Fibroblast of skin of left quadriceps (primary cell): ENCODE measurements at places on chromosomes 16 and 17.
A peak's percentile ranks its signal among the peaks of the same experiment; 100 is the strongest.

GRCh38 chr16:73315645-73316044, 267.7 kb upstream of the ZFHX3 start:
- no peak for DNase-seq

- no peak for DNase-seq
Measured at GRCh38 chr17:79133214-79133613, 58.6 kb downstream of the ENGASE start.

DNA sequence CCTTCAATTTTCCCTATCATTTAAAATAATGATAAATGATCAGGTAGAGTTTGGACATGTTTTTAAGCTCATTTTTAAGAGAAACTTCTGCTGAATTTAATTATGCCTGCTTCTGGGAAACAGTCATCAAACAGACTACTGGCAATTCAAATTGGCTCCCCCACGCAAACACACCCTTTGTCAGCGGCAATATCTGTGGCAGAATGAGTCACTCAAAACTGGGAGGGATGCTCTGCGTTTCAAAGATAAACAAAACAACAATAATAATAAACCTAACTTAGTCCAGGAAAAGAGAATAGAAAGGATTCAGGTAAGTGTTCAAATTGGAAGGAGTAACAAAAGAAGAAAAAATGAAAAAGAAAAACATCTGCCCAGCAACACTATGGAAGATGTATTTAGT, 108.1 kb upstream of the ERCC4 start:
- DNase-seq = no peak

- no peak for DNase-seq
Measured at GRCh38 chr17:39235555-39236449, 10.1 kb upstream of the STAC2 start.

- DNase-seq = no peak
Measured at GRCh38 chr17:27993723-27994310, 48.7 kb upstream of the NLK start.

GRCh38 chr16:89100601-89101302, 7.1 kb downstream of the ACSF3 start:
- no peak for DNase-seq

DNA sequence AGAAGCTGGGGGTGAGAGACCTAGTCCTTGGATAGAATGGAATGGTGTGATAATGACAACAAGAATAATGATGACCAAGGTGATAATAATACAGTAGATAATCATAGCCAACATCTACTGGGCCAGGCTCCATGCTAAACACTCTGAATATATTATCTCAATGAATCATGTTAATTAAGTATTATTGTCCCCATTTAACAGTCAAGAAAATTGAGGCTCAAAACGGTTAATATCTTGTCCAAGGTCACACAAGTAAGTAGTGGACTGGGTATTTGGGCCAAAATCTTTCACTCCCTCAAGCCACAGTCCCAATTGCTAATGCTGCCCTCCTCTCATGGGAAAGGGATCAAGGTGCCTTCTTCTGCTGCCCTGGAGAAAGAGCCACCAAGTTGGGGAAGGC, 3.9 kb upstream of the KRT19 start:
- no peak for DNase-seq

- no peak for DNase-seq
Measured at GRCh38 chr16:6481894-6482293, 850.8 kb upstream of the RBFOX1 start.

DNA sequence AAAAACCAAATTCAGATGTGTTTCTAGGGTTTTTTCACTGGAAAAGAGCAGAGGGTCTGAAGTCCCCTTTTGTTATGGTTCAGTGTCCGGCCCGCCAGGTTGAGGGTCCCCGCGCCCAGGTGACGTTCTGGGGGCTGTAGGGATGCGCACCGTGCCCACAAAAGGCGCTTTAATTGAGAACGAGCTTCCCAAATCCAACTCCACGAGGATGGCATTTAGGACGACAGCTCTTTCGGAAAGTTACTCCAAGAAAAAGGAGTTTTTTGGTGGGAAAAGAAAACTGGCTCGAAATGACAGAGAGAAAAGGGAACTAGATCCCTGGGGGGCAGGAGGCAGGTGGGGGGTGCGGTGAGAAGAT, 15.9 kb upstream of the ZFHX3 start:
- no peak for DNase-seq

GRCh38 chr17:64161380-64162176, 31.6 kb upstream of the ERN1 start:
- DNase-seq = no peak

GRCh38 chr16:81767987-81768592, 11.0 kb upstream of the PLCG2 start:
- DNase-seq = no peak

GRCh38 chr17:9987779-9988585, 82.9 kb upstream of the RCVRN start:
- no peak for DNase-seq

GRCh38 chr16:10675216-10675615, 19.5 kb downstream of the TEKT5 start:
- no peak for DNase-seq

GRCh38 chr17:76612977-76613851, 27.6 kb upstream of the ST6GALNAC2 start:
- no peak for DNase-seq

- no peak for DNase-seq
Measured at GRCh38 chr16:58497935-58498334, 2.0 kb upstream of the NDRG4 start.

DNA sequence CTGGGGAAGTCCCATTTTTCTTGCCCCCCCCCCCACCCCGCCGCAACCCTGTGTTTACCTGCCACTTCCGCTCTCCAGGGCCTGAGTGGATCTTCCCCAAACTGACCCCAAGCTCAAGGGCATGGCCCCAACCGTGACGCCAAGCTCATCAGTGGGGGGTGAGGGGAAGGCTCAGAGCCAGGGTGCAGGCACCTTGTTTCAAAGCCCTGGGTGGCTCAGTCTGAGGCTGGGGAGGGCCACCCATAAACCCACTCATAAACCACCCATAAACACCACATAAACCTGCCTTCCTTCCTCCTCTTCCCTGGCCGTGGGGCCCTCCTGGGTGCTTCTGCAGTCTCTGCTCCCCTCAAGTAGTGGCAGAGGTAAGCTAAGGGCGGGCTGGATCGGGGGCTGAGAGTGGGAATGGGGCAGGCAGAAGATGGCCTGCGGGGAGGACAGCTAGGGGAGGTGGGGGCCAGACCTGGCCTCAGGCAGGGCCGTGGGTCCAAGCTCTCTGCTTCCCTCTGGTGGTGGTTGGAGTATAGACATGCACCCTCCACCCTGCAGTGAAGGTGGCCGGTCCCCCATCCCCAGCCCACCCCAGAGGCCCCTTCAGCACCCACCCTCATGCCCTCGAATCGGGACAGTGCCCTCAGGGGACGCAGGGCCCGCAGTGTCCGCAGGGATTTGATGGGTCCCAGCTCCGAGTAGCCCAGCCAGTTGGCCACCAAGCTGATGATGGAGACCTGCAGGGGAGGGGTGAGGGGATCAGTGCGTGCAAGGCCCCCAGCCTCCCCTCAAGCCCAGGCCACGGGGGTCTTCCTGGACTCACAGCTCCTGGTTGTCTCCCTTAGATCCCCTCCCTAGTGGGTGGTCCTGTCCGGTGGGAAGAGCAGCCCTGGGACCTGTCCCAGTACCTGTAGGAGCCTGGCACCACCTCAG, 14.6 kb upstream of the CD79B start:
- no peak for DNase-seq

DNA sequence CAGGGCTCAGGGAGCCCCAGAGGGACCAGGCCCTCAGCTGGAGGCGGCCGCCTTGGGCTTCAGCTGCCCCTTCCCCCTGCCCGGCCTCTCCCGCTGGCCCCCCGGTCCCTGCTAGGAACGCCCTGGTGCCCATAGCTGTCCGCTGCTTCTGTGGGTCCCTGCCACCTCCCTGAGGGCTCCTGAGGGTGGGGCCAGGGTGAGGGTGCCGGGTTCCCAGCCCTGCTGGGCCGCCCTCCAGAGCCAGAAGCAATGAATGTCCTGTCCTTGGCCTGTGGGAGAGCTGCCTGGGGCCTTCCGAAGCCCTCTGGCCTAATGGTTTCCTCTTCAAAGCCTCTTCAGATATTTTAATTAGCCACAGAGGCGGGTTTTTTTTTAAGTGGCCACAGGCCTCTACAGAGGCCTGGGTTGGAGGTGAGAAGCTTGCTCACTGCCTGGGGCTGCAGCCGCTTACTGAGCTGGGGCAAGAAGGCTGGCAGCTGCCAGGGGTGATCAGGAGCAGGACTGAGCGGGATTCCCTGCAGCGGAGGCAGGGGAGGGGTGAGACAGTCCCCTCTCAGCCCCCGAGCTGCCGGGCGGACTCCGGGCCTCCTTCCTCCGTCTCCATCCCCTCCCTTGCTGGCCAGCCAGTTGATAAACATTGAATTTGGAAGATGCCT, 9.9 kb downstream of the CENPX start:
- DNase-seq = no peak

DNA sequence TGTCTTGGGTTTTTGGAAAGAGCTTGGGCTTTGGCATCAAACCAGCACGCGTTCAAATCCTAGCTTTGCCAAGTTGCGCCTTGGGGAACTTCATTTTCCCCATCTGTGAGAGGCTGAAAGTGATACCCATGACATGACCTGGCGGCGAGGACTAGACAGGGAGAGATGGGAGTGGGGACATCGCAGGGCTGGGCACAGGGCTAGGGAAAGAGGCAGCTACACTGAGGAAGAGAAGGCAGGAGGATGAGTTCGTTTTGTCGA, 202.9 kb downstream of the IRF8 start:
- no peak for DNase-seq

DNA sequence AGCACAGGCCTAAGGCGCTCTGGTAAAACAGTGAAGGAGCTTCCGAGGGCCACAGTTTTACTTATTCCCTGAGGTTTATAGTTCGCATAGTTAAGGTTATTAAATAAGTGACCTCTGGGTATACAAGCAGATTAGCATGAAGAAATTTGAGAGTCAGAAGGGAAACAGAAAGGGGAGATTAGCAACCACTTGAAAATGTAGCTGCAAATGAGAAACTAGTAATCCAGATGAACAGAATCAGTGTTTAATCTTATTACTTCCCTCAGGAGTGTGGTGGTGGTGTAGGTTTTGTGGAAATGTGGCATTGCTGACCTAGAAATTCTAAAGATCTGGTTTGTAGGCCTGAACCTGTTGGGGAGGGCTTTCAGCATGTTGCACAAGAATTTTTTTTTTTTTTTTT, 130.4 kb downstream of the CCDC182 start:
- no peak for DNase-seq

GRCh38 chr17:2158396-2158780, 103.5 kb downstream of the HIC1 start:
- no peak for DNase-seq

DNA sequence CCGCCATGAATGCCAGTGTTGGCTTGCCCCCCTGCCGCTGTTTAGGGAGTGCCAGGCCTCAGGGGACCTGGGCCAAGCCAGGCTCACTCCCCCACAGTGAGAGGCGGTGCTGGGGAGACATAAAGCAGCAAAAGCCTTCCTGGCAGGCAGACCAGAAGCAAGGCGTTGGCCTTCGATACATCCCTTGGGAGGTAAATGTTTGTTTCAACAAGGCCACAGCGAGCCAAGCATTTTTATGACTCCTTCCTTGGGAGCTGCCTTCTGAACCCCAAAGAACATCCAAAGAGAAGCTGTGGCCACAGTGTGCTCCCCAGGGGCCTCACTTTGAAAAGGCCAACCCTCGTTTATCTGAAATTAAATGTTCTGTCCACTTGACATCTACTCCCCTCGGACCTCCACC, 119.7 kb upstream of the CIBAR2 start:
- no peak for DNase-seq

DNA sequence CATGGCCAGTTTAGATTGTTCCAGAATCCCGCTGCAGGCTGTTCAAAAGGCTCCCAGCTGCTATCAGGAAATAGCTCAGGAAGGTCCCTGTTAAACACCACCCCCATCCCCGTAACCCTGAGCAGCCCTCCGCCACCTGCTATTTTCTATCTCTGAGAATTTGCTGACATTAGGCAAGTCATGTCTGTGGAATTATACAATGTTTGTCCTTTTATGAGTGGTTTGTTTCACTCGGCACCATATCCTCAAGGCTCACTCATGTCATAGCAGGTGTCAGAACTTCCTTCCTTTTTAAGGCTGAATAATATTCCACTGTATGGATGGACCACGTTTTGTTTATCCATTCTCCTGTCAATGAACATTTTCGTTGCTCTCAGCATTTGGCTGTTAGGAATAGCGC, 164.3 kb upstream of the FOXF1 start:
- no peak for DNase-seq

DNA sequence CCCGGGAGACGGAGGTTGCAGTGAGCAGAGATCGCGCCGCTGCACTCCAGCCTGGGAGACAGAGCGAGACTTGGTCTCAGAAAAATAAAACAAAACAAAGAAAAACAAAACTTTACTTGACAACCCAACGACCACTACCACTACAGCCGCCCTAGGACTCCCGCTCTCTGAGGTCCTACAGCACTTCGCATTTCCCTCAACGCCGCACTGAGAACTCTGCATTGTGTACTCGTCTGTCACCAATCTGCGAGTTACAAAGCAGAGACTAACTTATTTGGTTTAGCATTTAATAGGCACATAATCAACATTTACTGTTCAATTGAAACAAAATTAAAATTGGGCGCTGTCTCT, 479 bp upstream of the ZNF207 start:
- DNase-seq = no peak

DNA sequence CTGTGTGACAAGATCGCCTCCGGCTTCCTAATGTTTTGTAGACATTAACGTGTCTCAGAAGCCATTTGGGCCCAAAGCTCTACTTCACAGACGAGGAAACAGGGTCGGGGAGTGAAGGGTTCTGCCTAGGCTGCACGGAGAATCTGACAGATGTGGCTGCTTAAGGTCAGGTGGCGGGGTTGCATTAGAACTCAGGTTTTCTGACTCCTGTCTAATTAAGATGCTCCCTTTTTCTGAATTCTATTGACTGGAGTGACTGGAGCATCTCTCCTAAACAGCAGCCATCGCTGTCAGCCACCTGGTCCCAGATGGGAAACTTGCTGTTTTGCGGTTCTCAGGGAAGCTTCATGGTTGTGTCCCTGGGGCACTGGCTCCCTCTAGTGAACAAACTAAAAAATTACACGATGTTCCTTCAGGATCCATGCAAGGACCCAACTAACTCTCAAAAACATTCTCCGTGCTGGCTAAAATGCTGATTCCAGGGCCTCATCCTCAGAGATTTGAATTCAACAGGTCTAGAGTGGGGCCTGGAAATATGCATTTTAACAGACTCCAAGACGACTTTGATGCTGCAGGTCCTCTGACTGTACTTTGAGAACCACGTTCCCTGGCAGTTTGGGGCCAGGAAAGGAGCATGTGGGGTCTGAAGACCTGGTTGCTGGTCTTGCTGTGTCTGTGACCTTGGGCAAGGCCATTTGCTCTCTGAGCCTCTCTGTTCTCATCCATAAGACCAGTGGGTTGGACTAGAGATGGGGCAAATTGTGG, 117.4 kb downstream of the IRF8 start:
- peak; percentile 23 for DNase-seq

- no peak for DNase-seq
Measured at GRCh38 chr17:21376759-21377690, 868 bp downstream of the KCNJ12 start.

- DNase-seq = no peak
Measured at GRCh38 chr17:39612935-39613464, 5.3 kb upstream of the NEUROD2 start.

DNA sequence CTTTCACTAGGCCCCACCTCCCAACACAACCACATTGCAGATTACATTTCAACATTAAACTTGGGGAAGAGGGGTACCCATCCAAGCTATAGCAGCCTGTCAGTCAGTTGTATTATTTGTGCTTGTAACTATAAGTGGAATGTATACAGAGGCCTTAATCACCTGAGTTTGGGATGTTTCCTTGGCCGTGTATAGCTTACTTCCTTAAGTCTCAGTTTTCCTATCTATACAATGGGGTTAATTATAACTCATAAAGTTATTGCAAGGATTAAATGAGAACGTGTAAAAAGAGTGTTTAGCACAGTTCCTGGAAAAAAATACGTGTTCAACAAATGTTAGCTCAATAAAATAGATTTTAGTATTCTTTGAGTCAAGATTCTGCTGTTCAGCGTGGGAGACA, 165.5 kb upstream of the FAM20A start:
- DNase-seq = no peak
